ENCODE measurements at places on chromosomes 5 and 9.

GRCh38 chr5:53355316-53355715, 125.1 kb upstream of the FST start:
- DNase-seq, result no peak

DNA sequence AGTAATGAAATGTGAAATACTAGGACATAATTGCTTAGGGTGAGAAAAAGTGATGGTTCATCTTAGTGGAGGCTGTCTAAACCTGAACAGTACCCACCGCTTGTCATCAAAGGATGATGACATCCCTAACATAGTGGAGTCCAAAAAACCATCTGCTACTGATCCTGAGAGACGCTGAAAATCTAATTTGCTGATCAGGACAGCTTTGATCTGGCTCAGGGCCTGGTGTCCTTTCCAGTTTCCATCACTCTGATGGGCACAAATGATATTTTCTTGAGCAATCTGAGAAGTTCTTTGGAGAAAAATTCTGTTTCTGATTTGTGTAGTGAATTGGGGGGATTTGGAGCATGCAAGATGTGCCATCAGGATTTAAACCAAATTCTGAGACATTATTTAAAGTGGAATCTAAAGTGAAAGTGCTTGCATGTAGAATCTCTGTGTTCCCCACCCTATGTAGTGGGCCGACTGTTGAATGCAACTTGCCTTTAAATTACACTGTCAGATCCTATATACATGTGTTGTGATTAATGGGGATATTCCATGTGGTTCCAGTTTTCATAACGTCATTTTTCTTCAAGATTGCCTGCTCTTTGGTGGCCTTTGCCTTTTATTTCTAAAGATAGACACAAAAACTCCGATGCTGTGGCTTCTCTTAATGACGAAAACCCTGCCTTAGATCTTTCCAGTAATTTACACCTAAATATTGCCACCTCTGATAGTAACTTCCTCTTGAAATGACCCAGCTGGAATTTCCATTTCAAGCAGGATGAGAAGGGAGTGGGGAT, 213.2 kb downstream of the PCSK5 start:
- no peak for DNase-seq

DNA sequence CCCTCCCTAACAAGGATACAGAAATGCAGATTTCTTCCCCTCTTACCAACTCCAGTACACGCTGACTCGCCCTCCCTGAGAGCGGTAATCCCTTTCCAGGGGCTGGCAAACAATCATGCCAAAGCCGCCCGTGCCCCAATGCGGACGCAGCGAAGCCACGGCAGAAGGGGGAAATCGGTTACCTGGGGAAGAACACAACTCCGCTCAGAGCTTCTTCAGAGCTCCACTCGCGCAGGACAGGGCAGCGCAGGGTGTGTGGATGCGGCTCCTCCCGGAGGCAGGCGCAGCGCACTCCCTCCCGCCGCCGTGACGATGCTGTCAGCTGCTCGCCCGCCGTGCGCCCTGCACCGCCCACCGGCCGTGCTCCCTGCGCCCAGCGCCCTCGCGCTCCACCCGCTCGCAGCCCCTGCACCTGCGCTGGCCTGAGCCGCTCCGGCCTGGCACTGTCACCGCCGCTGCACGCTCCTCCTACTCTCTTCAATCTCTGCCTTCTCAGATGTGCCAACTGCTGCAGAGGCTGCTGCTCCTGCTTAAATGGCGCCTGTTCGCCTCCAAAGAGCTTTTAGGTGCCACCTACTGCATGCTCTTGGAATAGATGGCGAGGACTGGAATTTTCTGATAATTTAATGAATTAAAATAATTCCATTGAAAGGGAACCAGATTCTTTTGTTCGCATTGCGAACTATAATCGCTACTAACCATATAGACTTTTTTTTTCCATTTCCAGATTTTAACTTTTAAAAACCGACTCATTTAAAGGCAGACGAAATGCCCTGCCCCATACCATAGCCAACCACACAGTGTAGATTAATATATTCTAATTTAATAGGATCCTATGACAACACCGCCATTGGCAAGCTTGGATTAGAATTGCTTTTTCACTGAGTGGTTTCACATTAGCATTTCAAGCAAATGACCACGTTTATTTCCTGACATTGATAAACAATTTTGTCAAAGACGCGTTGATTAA, at the start of gene DIRAS2:
TSS of gene DIRAS2 (minus strand) at position 255 of the 970 bp plus-strand sequence. CDS start 28,997 bp downstream, outside the sequence.
- DNase-seq, result peak; percentile 95

DNA sequence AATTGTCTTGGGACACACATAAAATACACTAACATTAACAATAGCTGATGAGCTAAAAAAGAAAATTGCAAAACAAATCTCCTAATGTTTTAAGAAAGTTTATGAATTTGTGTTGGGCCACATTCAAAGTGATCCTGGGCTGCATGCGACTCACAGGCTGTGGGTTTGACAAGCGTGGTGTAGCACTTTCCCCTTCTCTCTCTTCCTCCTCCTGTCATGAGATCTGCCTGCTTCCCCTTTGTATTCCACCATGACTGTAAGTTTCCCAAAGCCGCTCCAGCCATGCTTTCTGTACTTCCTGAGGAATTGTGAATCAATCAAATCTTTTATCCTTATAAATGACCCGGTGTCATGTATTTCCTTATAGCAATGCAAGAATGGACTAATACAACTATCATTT, 178.0 kb downstream of the TLR4 start:
- DNase-seq, result no peak

- no peak for DNase-seq
Observed at GRCh38 chr5:64019746-64020145, 57.5 kb upstream of the HTR1A start.

DNA sequence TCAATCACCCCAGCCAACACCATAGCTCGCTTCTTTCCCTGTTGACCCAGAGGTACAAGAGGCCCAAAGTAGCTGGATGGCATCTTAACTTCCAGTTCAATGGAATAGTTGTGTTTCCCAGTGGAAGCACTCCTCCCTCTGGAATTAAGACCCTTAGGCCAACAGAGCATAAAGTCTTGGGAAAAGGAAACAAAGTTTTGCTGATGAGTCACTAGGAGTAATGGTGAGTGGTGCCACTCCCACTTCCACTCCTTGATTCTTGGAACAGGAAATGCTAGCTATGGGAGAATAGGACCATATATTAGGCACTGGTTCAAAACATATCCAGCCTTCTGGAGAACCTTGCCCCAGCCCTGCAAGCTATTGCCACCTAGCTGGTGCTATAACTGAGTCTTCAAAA, 44.7 kb upstream of the LMX1B start:
- no peak for DNase-seq

GRCh38 chr9:129900263-129901027, 65.2 kb downstream of the USP20 start:
- no peak for DNase-seq

DNA sequence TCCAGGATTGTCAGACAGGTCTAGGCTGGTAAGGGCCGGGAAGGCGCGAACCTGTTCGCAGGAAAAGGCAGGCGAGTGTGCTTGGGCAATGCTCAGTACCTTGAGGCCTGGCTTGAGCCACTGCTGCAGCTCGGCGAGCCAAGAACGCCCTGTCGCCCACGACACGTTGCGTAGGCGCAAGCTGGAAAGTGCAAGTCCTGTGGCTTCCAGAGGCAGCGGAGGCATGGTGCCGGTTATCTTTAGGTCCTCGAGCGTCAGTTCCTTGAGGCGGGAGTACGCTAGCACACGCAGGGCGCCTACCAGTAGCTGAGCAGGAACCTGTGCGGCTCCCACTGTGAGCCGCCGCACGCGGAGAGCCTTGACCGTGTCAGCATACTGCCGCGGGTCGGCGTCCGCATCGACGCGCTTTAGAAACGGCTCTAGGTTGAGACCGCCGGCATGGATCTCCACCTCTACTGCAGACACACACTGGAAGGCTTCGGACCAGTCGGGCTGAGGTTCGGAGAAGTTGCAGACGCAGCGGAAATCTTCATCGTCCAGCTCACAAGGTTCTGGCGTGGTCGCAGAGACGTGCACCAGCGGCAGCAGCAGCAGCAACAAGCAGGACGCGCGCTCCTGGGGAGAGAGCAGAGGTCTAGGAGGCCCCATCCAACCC, 482 bp downstream of the CD14 start:
- DNase-seq, result no peak

- DNase-seq, result no peak
Observed at GRCh38 chr5:145990170-145990569, 53.8 kb downstream of the SH3RF2 start.

DNA sequence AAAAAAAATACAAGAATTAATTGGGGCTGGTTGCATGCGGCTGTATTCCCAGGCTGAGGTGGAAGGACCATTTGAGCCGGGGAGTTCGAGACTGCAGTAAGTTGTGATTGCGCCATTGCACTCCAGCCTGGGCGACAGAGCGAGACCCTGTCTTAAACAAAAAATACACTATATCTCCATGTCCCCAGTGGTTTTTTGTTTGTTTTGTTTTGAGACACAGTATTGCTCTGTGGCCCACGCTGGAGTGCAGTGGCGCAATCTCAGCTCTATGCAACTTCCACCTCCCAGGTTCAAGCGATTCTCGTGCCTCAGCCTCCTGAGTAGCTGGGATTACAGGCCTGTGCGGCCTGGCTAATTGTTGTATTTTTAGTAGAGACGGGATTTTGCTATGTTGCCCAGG, 1.2 kb downstream of the COQ4 start:
- DNase-seq, result no peak

GRCh38 chr5:52769061-52769460, 18.7 kb upstream of the ITGA1 start:
- DNase-seq, result no peak

DNA sequence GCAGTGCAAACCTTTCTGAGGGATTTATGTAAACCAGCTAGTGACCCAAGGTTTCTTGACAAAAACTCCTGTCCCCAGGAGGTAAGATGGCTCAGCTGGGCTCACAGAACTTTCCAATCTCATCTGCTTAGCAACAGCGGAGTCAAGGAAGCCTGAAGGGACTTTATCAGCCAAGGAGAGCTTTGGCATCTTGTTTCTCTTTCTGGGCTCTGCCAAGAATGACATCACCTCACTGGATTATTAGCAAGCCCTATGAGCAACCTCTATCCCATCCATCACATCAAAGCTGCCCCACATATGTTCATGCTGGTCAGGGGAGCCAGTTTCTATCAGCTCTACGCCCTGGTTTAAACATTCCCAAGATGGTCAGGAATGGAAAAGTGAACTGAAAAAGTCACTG, 461.3 kb downstream of the ENC1 start:
- DNase-seq, result no peak

GRCh38 chr9:72986522-72987116, 33.8 kb upstream of the ALDH1A1 start:
- DNase-seq, result no peak

DNA sequence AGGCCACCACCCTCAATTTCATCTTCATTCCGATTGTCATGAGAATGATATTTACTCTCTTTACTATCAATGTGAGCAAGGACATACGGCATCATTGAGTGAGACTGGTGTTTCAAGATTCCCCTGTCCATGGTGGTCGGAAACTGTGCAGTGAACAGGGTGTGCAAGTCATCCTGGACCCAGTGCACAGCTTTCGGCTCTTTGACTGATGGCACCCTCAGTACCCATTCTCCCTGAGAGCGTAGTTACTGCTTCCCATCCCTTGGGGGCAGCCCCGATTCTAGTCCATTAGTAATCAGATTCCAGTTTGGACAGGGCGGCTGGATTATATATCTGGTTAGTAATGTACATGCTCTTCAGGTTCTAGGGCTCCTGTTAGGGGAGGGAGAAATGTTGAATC, 61.7 kb upstream of the SUB1 start:
- DNase-seq, result no peak

- no peak for DNase-seq
Observed at GRCh38 chr5:103013933-103014552, 105.9 kb downstream of the GIN1 start.

GRCh38 chr5:58922461-58923171, 339.7 kb downstream of the RAB3C start:
- DNase-seq, result no peak

DNA sequence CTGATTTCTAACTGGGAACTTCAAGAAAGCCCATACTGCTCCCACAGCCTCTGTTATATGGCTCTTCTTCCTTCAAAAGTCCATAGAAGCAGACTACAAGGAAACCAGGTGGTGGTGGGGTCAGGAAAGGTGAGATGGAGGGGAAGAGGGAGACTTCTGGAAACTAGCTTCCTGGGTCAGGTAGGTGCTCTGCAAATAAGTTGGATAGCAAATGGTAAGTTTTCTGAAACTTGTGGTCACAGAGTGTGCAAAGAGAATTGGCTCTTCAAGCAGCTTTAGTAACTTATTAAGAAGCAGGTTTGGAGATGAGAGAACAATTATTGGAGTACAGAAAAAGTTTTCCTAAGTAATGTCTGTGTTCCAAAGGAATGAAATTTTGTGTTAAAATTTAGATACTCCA, 316.9 kb downstream of the ADGRV1 start:
- no peak for DNase-seq

DNA sequence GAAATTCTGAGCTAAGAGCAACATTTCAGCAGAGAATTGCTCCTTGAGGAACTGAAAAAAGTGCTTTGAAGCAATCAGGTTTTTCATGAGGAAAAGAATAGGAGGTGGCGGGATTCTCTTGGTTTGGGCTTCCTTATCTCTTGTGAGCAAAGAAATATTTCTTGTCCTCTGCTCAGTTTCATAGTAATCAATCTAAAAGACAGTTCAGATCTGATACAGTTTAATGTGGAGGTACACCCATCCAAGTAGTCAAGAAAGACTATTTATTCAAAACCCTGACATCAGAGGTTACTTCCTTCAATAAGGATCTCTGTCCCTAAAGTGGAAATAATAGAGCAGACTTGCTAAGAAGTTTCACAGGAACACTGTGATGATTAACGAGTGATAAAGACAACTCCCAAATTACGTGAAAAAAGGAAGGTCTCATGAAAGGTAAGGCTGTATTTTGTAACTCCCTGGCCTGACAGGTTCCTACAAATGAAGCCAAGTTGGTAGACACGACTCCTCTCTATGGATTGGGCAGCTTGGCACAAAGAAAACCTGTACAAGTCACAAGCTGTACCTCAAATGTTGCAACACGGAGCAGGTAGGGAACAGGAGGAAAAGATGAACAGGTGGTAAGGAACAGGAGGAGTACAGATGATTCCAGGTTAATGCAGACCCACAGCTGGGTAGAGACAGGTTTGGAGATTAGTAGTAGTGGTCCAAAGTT, 94.1 kb downstream of the SUSD1 start:
- DNase-seq, result no peak

- DNase-seq, result no peak
Observed at GRCh38 chr5:125890511-125890931, 532.7 kb upstream of the GRAMD2B start.

DNA sequence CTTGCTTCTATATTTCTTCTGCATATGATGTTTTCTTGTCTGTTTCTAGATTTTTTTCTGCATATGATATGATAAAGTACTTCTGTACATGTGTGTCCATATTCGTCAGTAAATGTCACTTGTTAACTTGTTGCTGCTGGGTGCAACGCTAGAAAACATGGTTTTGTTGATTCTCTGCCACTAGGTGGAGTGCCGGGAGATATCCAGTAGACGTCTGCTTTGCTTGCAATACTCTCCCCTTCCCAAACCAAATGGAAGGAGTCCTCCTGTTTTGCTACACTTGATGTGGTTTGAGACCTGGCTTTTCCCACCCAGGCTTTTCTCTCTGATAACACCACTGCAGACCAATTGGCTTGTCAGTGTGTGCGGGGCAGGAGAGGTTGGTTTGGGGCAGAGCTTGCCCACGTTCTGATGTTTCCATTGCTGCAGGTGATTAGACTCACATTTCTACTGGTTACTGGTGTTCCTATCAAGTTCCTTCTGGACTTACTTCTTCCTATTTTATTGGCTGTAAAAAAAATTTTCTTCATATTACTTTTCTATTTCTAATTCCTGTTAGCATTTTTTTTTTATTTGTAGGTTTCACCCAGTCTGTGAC, 900.0 kb upstream of the CDH10 start:
- peak; percentile 1 for DNase-seq

- DNase-seq, result peak; percentile 44
Observed at GRCh38 chr5:594226-594860, 17.8 kb upstream of the CEP72 start.
